Ammon's horn (tissue), 1 donor: ENCODE measurements at places on chromosomes 7 and 10.
A peak's percentile ranks its signal among the peaks of the same experiment; 100 is the strongest.

- DNase-seq: no peak
These were observed 14.7 kb downstream of the ITIH2 start for GRCh38 chr10:7717767-7718166.

- DNase-seq: peak; percentile 16
These were observed 145.9 kb upstream of the EGR2 start for GRCh38 chr10:62961951-62962523.

- DNase-seq: no peak
These were observed 30.8 kb downstream of the SGMS1 start for GRCh38 chr10:50592961-50593418.

DNA sequence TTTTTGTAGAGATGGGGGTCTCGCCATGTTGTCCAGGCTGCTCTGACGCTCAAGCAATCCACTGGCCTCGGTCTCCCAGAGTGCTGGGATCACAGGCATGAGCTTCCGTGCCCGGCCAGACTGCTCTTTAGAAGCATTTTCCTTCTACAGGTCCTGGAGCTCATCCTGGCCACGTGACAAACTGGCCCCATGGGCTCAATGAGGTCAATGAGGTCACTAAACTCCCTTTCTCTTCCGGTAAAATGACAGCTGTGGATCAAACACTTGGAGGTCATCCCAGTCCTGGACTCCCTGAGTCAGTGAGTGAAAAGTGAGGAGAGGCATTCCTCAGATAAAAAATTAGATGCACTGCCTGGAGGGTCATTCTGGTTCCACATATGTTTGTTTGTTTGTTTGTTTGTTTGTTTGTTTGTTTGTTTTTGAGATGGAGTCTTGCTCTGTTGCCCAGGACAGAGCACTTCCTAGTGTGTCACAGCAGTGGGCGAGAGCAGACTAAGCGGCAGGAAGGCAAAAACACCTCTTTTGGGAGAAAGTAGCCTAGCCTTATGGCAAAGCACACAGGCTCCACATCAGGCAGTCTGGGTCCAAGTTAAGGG is 134.9 kb downstream of the TNS3 start:
- no peak for DNase-seq

GRCh38 chr7:13801669-13802068 is 187.8 kb downstream of the ETV1 start:
- DNase-seq: no peak

DNA sequence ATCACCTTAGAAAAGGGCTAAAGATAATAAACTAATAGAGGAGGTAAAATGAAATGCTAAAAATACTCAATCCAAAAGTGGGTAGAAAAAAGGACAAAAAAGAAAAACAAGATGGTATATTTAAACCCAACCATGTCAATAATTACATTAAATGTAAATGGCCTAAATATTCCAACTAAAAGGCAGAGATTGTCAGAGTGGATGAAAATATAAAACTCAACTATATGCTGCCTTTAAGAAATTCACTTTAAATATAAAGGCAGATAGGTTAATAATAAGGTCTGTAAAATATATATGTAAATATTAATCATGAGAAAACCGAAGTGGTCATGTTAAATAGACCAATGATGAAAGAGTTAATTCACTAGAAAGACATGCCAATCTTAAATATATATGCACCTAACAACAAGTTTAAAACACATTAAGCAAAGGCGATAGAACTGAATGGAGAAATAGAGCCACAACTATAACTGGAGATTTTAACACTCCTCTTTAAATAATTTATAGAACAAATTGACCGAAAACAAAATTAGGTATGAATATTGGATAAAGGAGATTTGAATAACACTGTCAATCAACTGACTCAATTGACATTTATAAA is 159.4 kb downstream of the PLPP4 start:
- DNase-seq: no peak

GRCh38 chr7:51233374-51233773 is 83.2 kb downstream of the COBL start:
- peak; percentile 48 for DNase-seq

GRCh38 chr7:36015733-36016132 is 137.3 kb upstream of the EEPD1 start:
- no peak for DNase-seq

DNA sequence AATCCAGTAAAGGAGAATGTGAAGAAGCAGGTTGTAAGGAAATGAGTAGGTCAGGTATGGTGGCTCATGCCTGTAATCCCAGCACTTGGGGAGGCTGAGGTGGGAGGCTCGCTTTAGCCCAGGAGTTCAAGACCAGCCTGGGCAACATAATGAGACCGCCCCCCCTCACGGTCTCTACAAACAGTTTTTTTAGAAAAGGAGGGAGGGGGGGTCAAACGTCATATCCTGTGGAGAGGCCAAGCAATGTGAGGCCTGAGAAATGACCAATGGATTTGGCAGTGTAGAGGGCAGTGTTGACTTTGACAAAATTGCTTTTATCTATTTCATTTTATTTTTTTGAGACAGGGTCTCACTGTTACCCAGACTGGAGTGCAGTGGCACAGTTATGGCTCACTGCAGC is 2.3 kb upstream of the DNAJB12 start:
- no peak for DNase-seq

- no peak for DNase-seq
These were observed 17.4 kb upstream of the PRKCQ start for GRCh38 chr10:6597478-6597877.

GRCh38 chr7:102425639-102426267 is 7.6 kb upstream of the ORAI2 start:
- peak; percentile 67 for DNase-seq

- no peak for DNase-seq
These were observed 46.2 kb upstream of the PLCE1 start for GRCh38 chr10:93947524-93947923.

DNA sequence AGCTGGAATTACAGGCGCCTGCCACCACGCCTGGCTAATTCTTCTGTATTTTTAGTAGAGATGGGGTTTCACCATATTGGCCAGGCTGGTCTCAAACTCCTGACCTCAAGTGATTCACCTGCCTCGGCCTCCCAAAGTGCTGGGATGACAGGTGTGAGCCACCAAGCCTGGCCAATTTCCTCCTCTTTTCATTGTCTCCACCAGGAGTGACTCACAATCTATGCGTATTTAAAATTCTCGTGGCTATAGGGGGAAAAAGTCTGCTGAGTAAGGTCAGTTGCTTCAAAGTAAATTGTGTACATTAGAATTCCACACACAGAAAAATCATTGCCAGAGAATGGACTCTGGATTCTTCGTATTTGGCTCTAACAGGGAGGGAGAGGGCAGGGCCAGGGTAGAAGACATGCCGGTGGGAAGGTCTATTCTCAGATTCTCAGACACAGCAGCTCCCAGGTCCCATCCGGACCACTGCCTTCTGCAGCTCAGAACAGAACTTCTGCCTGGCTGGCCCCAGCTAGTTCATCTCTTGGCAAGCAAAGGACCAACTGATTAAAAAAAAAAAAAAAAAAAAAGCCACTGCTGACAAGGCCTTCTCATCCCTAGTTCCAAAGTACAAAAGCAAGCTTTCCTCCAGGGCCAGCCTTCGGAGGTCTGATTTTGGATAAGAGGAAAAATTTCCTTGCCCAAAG is 22.2 kb downstream of the PSPH start:
- no peak for DNase-seq

GRCh38 chr7:142932386-142933091 is 1.0 kb downstream of the TRPV5 start:
- no peak for DNase-seq
